Activated CD4-positive, alpha-beta T cell treated with anti-CD3 and anti-CD28 coated beads, Interleukin-2, amount 10 ng/mL, durations not matched to agents 24 days and 14 days (primary cell): ENCODE measurements at places on chromosomes 11 and 22. TPM values are rescaled to one million over a fixed set of nuclear protein-coding genes. Genes with fewer than 3 reads are reported as not detected.

The EHF gene
- total RNA-seq = not detected in 2 replicates

The MS4A4E gene
- 0.28 TPM in 1 of 2 replicates, not detected in the other for total RNA-seq

The APOL2 gene
- 52.0 and 58.6 TPM in 2 replicates for total RNA-seq

The BRSK2 gene
- 0.84 and 0.97 TPM in 2 replicates for total RNA-seq

The CACNA1I gene
- total RNA-seq = 0.05 and 0.07 TPM in 2 replicates

The E2F8 gene
- 27.4 and 29.0 TPM in 2 replicates for total RNA-seq

The BTG4 gene
- total RNA-seq = not detected in 2 replicates

The KLHL35 gene
- 1.7 and 2.0 TPM in 2 replicates for total RNA-seq

The SCN4B gene
- total RNA-seq = 0.07 and 0.36 TPM in 2 replicates

The MRGPRE gene
- not detected in 2 replicates for total RNA-seq

The RASGRP2 gene
- total RNA-seq = 13.4 and 14.5 TPM in 2 replicates

The DNAJB7 gene
- total RNA-seq = not detected in 2 replicates

The PIM3 gene
- total RNA-seq = 302 and 304 TPM in 2 replicates

The MS4A10 gene
- not detected in 2 replicates for total RNA-seq

The CASP12 gene
- total RNA-seq = not detected in 2 replicates

The SLC1A2 gene
- total RNA-seq = not detected in 2 replicates

The TSG101 gene
- total RNA-seq = 39.6 and 43.5 TPM in 2 replicates

The HYOU1 gene
- total RNA-seq = 193 and 203 TPM in 2 replicates

The LRRC56 gene
- 2.1 and 2.3 TPM in 2 replicates for total RNA-seq

The NXPE2 gene
- total RNA-seq = not detected in 2 replicates

The MRGPRX3 gene
- not detected in 2 replicates for total RNA-seq

The C11orf86 gene
- not detected in 2 replicates for total RNA-seq

The LAYN gene
- total RNA-seq = 6.4 and 6.7 TPM in 2 replicates

The APOL4 gene
- 0.17 TPM in 1 of 2 replicates, not detected in the other for total RNA-seq

The TRPM5 gene
- not detected in 2 replicates for total RNA-seq

The ARHGAP8 gene
- total RNA-seq = 0.12 and 0.36 TPM in 2 replicates

The NXPE4 gene
- total RNA-seq = not detected in 2 replicates

The THY1 gene
- total RNA-seq = 1.6 and 1.8 TPM in 2 replicates

The TPCN2 gene
- total RNA-seq = 15.7 and 16.8 TPM in 2 replicates

The CSNK2A3 gene
- 1.1 and 2.1 TPM in 2 replicates for total RNA-seq

The TRIM3 gene
- 3.4 and 4.1 TPM in 2 replicates for total RNA-seq

The RFPL1 gene
- total RNA-seq = not detected in 2 replicates

The BCR gene
- 45.1 and 47.4 TPM in 2 replicates for total RNA-seq

The TEX12 gene
- total RNA-seq = not detected in 2 replicates

The MS4A15 gene
- not detected in 2 replicates for total RNA-seq

The CARD18 gene
- total RNA-seq = not detected in 2 replicates

The ADAMTS8 gene
- total RNA-seq = not detected in 2 replicates

The FAR1 gene
- 55.7 and 58.2 TPM in 2 replicates for total RNA-seq

The TMEM123 gene
- total RNA-seq = 243 and 250 TPM in 2 replicates

The OR56A1 gene
- total RNA-seq = not detected in 2 replicates

The PIH1D2 gene
- 0.21 and 0.59 TPM in 2 replicates for total RNA-seq

The MUC5AC gene
- total RNA-seq = not detected in 2 replicates

The SYT8 gene
- not detected in 2 replicates for total RNA-seq

The SERPIND1 gene
- not detected in 2 replicates for total RNA-seq

The MS4A4A gene
- not detected in 2 replicates for total RNA-seq

The RFPL3 gene
- not detected in 2 replicates for total RNA-seq

The SMC1B gene
- total RNA-seq = 0.56 and 0.59 TPM in 2 replicates

The MYBPC3 gene
- not detected in 2 replicates for total RNA-seq

The STK33 gene
- 0.57 and 0.63 TPM in 2 replicates for total RNA-seq

The ANO5 gene
- not detected in 2 replicates for total RNA-seq

The MFNG gene
- total RNA-seq = 207 and 231 TPM in 2 replicates

The OOSP2 gene
- total RNA-seq = not detected in 2 replicates
